ENCODE measurements at places on chromosomes 6 and 20.

DNA sequence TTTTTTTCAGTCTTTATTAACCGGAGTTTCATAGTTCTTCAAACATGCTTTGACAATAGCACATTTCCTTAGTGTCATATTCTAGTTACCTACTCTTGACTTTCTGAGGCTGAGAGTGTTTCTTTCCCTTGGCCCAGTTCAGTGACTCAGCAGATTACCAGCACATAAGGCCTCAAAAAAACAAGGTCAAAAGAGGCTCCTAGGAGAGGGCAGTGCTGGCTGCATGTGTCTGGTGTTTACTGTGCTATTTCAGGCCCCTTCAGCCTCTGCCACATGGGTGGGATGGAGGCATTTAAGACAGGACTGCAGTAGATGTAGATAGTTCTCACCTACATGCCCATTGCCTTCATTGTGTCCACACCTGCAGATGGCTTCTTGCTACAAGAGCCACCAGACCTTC lies 198.2 kb upstream of the SSTR4 start:
- DNase-seq, result no peak

- no peak for DNase-seq
These were observed 115.5 kb downstream of the DLGAP4 start for GRCh38 chr20:36421641-36422040.

DNA sequence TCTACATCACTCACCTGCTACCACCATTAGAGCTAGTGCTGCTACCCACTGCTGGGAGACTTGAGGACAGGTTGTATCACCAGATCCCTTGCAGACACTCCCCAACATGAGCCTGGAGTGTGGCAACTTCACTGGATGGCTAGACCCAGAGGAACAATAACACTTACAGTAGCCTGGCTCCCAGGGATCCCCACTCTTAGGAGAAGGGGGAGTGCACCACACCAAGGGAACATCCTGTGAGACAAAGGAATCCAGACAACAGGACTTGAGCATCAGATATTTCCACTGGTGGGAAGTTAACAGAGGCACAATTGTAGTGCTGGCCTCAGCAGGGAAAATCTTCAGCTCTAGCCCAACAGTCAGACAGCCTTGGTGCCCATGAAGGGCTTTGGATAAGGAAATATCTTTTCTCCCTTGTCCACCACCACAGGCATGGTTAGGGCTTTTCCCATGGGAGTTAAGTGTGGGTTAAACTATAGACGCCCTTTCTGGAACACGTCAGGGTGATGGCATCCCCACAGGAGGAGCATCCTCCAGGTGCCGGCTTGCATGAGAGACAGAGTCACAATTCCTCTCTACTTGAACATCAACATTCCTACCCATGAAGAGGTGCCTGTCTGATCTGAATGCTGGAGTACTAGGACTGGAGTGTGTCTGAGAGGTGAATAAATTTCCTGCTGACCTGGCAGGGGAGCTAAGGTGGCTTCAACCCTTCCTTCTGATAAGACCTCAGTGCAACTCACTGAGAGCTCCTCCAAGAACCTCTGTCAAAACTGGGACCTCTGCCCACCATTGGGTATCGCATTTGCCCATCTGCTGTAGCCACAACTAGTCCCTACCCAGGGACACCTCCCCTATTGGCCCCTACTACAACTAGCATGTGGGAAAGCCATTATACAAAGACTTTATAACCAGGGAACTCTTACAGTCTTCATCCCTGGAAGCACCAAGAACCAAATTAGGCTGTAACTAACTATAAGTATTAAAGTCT lies 55.4 kb upstream of the SIRPG start:
- no peak for DNase-seq

DNA sequence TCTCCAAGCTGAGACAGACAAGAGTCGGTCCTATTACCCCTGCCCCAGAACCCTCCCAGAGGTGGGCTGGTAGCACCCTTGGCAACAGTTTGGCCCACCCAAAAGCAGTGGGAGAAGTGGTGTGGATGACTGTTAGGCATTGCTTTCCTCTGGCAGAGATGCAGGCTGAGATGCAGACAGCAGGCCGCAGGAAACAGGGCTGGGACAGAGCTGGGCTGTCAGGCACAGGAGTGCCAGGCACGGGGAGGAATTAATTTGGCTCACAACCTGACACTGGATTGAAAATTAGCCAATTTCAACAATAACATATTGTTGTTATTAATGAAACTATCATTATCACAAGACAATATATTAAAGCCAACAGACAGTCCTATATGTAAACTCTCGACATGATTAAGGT lies 15.7 kb upstream of the SIRT5 start:
- DNase-seq, result no peak

All from right kidney (tissue), 9 donors.